ENCODE measurements at places on chromosomes 6 and 20.

- DNase-seq, result no peak
These were observed 28.7 kb downstream of the ANKS1A start for GRCh38 chr6:34917626-34918285.

GRCh38 chr20:21656308-21657067 lies 49.0 kb upstream of the PAX1 start:
- DNase-seq, result no peak

- DNase-seq, result no peak
These were observed 9.3 kb downstream of the PKHD1 start for GRCh38 chr6:52077961-52078625.

GRCh38 chr20:10228330-10228729 lies 9.7 kb downstream of the SNAP25 start:
- no peak for DNase-seq

DNA sequence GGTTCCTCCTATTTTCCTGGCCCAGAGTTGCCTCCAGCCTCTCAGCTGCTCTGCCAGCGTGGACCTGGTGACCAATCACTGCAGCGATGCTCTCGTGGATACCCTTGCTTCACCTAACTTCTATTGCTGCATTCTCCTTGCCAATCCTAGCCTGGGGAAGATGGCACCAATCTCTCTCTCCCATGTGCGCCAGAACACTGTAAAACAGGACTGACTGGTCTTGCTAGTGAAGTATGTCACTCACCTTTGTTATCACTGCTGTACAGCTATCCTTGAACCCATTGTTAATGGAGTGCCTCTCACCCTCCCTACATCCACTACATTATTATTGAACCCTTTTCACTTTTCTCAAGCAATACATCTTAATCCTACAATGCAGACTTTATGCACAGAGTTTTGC lies 80.1 kb downstream of the LYRM4 start:
- no peak for DNase-seq

- no peak for DNase-seq
These were observed 23.3 kb upstream of the BMP2 start for GRCh38 chr20:6744180-6744579.

DNA sequence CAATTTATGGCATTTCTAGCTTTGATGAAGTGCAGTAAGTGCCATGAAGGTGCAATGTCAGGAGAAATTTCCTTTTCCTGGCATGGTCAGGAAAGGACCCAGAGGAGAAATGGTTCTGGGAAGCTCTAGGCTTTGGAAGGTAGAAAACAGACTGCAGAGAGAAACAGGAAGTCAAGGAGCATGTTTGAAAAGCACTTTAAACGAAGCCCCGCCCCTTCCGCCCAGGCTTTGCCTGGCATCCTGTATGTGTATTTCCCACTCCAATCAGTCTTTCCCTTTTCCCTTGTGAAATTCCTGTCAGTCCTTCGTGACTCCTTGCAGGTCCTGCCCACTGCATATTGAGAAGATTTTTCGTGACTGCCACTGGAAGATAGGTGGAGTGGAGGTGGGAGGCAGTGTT lies 320.9 kb upstream of the SASH1 start:
- DNase-seq, result no peak

- DNase-seq, result no peak
These were observed 49.8 kb downstream of the MAP3K7 start for GRCh38 chr6:90537027-90537426.

GRCh38 chr6:33414592-33415271 lies 3.2 kb downstream of the CUTA start:
- no peak for DNase-seq

DNA sequence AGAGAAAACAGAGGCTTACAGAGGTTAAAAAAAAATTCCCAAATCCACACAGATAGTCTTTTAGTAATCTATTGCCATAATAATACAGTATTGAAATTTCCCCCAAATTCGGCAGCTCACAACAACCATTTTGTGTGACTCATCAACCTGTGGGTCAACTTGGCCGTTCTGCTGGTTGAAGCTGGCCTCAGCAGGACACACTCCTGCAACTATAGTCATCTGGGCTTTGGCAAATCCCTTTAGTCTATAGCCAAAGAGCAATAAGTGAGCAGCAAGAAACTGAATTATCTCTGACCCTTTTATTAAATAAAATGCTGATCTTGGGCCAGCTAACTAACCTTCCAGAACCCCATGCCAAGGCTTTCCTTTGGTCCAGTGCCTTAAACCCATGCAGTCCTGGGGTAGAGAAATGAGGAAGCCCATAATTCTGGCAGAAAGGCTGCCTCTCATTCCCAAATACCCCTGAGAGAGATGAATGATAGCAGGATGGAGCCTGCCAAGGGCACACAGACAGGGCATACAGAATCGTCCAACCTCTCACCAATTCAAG lies 17.2 kb upstream of the SNAP25 start:
- no peak for DNase-seq

GRCh38 chr6:91240878-91241603 lies 654.2 kb upstream of the MAP3K7 start:
- no peak for DNase-seq

DNA sequence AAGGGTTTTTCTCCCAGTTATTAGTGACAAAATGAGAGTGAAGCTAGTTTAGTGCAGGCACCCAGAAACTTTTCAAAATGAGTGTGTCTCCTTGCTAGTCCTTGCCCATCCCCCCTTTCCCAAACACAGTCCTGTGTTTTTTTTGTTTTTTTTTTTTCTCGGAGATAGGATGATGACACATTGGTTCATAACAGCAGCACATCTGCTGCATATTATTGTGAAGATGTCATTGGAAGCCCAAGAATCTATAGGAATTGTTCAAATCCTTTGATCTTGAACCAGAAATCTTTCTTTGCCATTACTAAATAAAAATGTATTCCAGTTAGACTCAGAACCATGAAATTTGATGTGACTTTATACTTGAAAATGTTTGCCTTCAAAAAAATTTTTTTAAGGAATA lies 162.4 kb downstream of the FRK start:
- DNase-seq, result no peak

DNA sequence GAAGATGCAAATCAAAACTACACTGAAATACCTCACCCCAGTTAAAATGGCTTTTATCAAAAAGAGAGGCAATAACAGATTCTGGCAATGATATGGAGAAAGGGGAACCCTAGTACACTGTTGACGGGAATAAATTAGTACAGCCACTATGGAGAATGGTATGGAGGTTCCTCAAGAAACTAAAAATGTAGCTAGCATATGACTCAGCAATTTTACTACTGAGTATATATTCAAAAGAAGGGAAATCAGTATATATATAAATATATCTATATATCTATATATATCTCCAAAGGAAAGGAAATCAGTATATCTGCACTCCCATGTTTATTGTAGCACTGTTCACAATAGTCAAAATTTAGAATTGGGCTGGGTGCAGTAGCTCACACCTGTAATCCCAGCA lies 113.9 kb downstream of the KLHL32 start:
- DNase-seq, result no peak

- no peak for DNase-seq
These were observed 130.3 kb downstream of the OPRM1 start for GRCh38 chr6:154169193-154169847.

DNA sequence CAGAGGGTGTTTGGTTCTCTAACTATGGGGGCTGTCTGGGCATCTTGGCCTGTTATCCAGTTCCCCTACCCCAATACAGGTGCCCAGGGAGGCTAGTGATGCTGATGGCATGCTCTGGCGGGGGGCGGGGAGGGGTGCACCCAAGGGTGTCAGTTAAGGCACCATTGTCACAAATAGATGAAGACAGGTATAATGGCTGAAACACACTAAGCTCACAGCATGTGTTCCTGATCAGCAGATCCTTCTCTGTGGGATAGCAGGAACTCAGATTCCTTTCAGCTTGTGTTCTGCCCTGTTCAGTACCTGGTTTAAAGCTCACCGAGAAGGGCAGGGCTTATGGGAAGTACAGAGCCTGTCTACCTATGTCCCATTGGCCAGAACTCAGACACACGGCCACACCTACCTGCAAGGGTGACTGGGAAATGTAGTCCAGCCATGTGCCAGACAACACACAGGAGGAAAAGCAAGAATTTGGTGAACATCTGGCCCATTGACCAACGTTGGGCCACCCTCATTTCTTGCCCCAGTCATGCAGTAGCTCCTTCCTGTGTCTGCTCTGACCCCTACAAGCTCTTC lies 3.4 kb upstream of the RSPO4 start:
- peak; percentile 84 for DNase-seq

DNA sequence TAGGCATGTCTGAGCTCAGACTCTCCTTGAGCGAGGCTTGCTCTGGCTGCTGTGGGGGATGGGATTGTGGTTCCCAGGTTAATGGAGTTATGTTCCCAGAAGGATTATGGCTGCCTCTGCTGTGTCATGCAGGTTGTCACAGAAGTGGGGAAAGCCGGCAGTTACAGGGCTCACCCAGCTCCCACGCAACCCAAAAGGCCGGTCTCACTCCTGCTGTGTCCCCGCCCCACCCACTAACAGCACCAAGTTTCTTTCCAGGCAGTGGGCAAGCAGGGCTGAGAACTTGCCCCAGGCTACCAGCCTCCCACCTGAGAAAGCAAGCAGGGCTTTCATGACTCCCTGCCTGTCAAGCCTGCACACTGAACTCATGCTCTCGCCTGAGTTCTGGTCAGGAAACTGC lies 750.5 kb downstream of the FRK start:
- DNase-seq, result no peak

- DNase-seq, result no peak
These were observed 113.0 kb upstream of the EYA4 start for GRCh38 chr6:133128191-133128590.

DNA sequence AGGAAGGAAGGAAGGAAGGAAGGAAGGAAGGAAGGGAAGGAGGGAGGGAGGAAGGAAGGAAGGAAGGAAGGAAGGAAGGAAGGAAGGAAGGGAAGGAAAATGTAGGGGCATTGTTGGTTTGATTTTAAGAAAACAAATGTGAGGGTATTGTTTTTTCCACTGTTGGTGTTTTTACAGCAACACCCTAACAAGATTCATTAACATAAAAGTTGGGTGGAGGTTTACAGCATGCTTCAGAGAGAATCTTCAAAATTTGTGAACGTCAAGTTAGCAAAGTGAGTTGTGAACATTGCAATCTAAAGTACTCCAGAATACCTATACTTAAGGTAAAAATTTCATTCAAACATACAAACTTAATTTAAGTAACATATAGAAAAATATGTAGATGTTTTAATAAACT lies 200.2 kb upstream of the ID4 start:
- no peak for DNase-seq

GRCh38 chr6:33604941-33605854 lies 15.9 kb upstream of the ITPR3 start:
- DNase-seq, result no peak

DNA sequence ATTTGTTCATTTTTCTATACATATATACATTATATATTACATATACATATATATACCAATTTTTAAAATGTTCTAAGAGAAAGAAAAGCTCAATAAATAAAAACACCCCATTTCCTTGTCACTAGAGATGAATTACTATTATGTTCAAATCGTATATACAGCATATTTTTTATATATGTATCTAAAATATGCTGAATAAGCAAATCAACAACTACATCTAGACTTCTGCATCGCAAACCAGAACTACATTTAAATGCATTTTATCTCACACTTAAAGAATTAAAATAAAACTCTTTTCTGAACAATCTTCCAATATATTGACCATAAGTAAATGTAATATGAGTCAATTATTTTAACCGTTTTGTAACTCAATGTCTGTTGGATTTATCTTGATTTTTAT lies 133.9 kb downstream of the LAMA2 start:
- no peak for DNase-seq

DNA sequence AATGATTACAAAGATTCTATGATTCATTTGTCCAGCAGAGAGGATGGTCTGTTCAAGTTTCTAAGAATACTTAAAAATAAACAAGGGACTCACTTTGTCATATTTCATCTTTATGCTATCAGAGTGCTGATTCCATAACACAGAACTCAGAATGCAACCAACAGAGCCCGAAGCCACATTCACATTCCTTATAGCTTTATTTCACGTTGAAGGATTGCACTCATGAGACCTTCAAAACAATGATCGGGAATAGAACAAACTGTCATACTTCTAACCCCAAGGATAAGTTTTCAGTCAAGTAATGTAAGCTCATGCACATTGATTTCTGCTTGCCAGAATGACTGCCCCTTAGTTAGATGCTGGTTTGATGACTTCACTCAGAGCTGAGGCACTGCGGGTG lies 25.2 kb downstream of the FNDC1 start:
- no peak for DNase-seq

DNA sequence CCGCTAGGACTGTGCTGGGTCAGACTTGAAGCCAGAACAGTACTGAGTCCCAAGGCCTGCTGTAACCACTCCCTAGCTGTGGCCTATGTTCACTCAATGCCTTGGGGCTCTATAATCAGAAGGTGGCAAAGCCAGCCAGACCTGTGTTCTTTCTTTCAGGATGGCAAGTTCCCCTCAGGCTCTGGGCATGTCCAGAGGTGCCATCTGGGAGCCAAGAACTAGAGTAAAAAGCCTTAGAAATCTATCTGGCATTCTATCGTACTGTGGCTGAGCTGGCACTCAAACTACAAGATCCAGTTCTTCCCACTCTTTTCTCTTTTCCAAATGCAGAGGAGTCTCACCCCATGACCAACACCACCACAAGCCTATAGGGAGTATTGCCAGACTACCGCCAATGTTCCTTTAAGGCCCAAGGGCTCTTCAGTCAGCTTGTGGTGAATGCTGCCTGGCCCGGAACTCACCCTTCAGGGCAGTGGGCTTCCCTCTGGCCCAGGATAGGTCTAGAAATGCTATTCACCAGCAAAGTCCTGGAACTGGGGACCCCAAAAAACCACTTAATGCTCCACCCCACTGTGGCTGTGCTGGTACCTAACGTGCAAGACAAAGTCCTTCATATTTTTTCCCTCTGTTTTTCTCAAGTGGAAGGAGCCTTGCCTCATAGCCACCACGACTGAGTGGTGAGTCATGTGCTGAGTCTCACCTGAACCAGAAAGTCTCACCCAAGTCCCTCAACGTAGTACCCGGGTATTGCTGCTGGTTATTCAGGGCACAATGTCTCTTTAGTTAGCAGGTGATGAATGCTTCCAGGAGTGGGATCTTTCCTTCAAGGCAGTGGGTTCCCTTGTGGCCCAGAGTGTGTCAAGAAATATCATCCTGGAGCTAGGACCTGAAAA lies 8.6 kb upstream of the SIRPB2 start:
- no peak for DNase-seq

GRCh38 chr6:16803294-16804200 lies 42.3 kb upstream of the ATXN1 start:
- DNase-seq, result no peak

DNA sequence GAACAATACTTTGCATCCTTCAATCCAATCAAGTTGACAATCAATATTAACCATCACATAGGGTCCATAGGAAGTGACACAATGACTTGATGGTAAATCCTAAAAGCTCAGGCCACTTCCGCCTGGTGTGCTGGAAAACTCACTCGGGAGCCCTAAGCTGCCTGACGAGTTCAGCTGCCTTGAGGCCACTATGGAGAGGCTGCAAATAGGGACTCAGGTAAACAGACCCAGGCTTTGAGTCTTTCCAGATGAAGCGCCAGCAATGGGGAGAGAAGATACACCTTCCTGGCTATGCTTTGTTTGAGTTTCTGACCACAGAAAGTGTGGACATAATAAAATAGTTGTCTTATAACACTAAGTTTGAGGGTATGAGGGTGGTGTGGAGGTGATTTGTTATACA lies 112.6 kb downstream of the GPR63 start:
- no peak for DNase-seq
